OCI-LY7 (cell line): ENCODE measurements at places on chromosomes 12 and 14. TPM values are rescaled to one million over a fixed set of nuclear protein-coding genes. Genes with fewer than 3 reads are reported as not detected.

Gene OTX2
- not detected in 2 replicates for total RNA-seq

Gene GPR132
- total RNA-seq: 1.9 and 3.0 TPM in 2 replicates

Gene ACSS3
- total RNA-seq: not detected in 2 replicates

Gene PDZRN4
- total RNA-seq: 13.2 and 16.8 TPM in 2 replicates

Gene CCDC60
- not detected in 2 replicates for total RNA-seq

Gene PRPH
- total RNA-seq: not detected in 2 replicates

Gene FAM90A1
- total RNA-seq: not detected in 2 replicates

Gene GARIN6
- total RNA-seq: not detected in 2 replicates

Gene NFATC4
- 96.6 and 130 TPM in 2 replicates for total RNA-seq

Gene VPS37B
- 1.7 and 1.8 TPM in 2 replicates for total RNA-seq

Gene ASCL1
- total RNA-seq: not detected in 2 replicates

Gene C1QL4
- 0.17 TPM in 1 of 2 replicates, not detected in the other for total RNA-seq

Gene EID3
- total RNA-seq: 5.1 and 5.5 TPM in 2 replicates

Gene SLC8A3
- total RNA-seq: not detected in 2 replicates

Gene KRT80
- total RNA-seq: not detected in 2 replicates

Gene CPNE6
- total RNA-seq: not detected in 2 replicates

Gene PROX2
- 0.74 and 0.76 TPM in 2 replicates for total RNA-seq

Gene IL22
- total RNA-seq: not detected in 2 replicates

Gene PRB2
- total RNA-seq: not detected in 2 replicates

Gene DRAM1
- total RNA-seq: not detected in 2 replicates

Gene FGF6
- total RNA-seq: not detected in 2 replicates

Gene KRT85
- total RNA-seq: not detected in 2 replicates

Gene CELA1
- not detected in 2 replicates for total RNA-seq

Gene ANO2
- not detected in 2 replicates for total RNA-seq

Gene TRHDE
- total RNA-seq: not detected in 2 replicates

Gene TAS2R30
- 6.0 and 6.5 TPM in 2 replicates for total RNA-seq

Gene PRIMA1
- not detected in 2 replicates for total RNA-seq

Gene DNAI7
- total RNA-seq: not detected in 2 replicates

Gene NABP2
- total RNA-seq: 54.1 and 61.1 TPM in 2 replicates

Gene MYL2
- 6.4 and 7.4 TPM in 2 replicates for total RNA-seq
